Progenitor cell of endocrine pancreas (in vitro differentiated cells): ENCODE measurements at places on chromosomes 5 and 9. TPM values are rescaled to one million over a fixed set of nuclear protein-coding genes. Genes with fewer than 3 reads are reported as not detected.

GRCh38 chr9:95446259-95446658 lies 70.5 kb downstream of the PTCH1 start:
- no peaks in the 10 kb centered on the region for H3K27me3 ChIP-seq
- no peak overlapping the region for H3K27ac ChIP-seq
- no peak overlapping the region for H3K4me3 ChIP-seq

DNA sequence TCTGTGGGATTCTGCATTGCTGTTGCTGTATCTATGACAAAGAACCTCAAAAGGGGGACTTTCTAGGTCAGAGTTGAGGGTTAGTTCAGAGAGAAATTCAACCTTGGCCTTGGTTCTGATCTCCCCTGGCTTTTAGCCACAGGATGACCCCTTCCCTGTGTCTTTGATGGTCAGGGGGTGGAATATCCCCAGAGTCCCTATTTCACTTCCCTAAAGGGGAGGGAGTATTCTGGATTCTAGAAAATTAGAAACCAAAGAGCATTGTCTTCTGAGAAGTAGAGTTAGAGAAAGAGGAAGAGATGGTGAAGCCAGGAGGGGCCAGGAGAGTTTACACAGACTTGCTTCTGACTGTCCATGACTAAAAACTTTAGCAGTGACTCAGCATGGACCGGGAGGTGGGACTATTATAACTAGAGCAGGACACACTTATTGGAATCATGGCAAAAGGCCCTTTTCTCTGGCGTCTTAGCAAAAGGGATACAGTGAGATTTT lies 56.2 kb upstream of the LPAR1 start:
- no peak overlapping the region for H3K27ac ChIP-seq
- H3K36me3 ChIP-seq: no peaks in the 10 kb centered on the region
- H3K4me3 ChIP-seq: no peak overlapping the region
- DNase-seq: no peak

DNA sequence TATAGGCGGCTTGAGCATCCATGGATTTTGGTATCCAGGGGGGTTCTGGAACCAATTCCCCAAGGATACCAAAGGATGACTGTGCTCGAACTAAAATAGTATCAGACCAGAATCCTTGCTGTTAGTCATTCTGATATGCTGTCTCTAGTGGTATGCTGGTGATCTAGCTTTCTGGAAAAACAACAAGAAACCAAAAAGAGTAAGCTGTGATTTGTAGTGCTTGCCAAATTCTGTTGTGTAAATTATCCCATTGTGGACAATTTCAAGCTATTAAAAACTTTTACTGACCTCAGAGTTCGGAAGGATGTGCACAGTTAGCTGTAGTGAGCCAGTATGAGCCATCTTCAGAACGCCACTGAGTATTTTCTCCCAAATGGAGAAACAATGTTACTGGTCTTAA lies 99.0 kb upstream of the FBN2 start:
- DNase-seq: no peak
- H3K36me3 ChIP-seq: no peaks in the 10 kb centered on the region
- H3K27me3 ChIP-seq: no peaks in the 10 kb centered on the region
- no peak overlapping the region for H3K27ac ChIP-seq

DNA sequence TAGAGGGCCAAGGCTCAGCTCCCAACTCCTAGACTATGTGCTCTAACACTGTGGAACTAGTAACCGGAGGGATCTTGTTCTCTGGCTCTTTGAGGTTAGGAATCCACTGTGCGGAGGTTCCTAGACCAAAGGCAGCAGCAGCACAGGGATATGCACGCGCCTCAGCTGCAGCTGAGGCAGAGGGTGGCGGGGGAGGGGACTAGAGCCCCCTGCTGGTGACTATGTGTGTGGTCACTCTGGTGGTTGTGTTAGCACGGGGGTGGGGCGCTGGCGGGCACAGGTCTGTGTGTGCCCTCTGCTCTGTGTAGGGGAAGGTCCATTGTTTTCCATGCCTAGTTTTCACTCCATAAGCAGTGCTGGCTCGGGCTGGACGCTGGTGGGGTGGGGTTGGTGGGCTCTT lies 458.0 kb upstream of the IZUMO3 start:
- peaks cover 6% of the 10 kb centered on the region for H3K27me3 ChIP-seq
- no peak overlapping the region for H3K27ac ChIP-seq
- DNase-seq: peak; percentile 25
- H3K4me1 ChIP-seq: peaks cover 2% of the 10 kb centered on the region

GRCh38 chr5:107652839-107653607 lies 17.7 kb downstream of the EFNA5 start:
- H3K27me3 ChIP-seq: peaks cover 3% of the 10 kb centered on the region
- H3K4me3 ChIP-seq: no peak overlapping the region
- H3K36me3 ChIP-seq: no peaks in the 10 kb centered on the region
- peaks cover 23% of the 10 kb centered on the region for H3K4me1 ChIP-seq
- peak overlapping the region; percentile 80 for H3K27ac ChIP-seq
- DNase-seq: no peak

GRCh38 chr5:62779010-62779422 lies 200.4 kb downstream of the LRRC70 start:
- no peak for DNase-seq
- no peaks in the 10 kb centered on the region for H3K36me3 ChIP-seq
- no peaks in the 10 kb centered on the region for H3K27me3 ChIP-seq
- no peak overlapping the region for H3K4me3 ChIP-seq
- H3K27ac ChIP-seq: no peak overlapping the region

GRCh38 chr5:29321591-29321990 lies 1871.9 kb upstream of the CDH6 start:
- no peak overlapping the region for H3K4me3 ChIP-seq
- no peak overlapping the region for H3K27ac ChIP-seq
- H3K27me3 ChIP-seq: no peaks in the 10 kb centered on the region
- no peaks in the 10 kb centered on the region for H3K4me1 ChIP-seq
- DNase-seq: no peak

- no peak overlapping the region for H3K27ac ChIP-seq
- DNase-seq: no peak
- H3K4me1 ChIP-seq: peaks cover 4% of the 10 kb centered on the region
- H3K27me3 ChIP-seq: no peaks in the 10 kb centered on the region
- no peaks in the 10 kb centered on the region for H3K36me3 ChIP-seq
- H3K4me3 ChIP-seq: no peak overlapping the region
Observed at GRCh38 chr5:74272831-74273451, 367.6 kb downstream of the ENC1 start.

DNA sequence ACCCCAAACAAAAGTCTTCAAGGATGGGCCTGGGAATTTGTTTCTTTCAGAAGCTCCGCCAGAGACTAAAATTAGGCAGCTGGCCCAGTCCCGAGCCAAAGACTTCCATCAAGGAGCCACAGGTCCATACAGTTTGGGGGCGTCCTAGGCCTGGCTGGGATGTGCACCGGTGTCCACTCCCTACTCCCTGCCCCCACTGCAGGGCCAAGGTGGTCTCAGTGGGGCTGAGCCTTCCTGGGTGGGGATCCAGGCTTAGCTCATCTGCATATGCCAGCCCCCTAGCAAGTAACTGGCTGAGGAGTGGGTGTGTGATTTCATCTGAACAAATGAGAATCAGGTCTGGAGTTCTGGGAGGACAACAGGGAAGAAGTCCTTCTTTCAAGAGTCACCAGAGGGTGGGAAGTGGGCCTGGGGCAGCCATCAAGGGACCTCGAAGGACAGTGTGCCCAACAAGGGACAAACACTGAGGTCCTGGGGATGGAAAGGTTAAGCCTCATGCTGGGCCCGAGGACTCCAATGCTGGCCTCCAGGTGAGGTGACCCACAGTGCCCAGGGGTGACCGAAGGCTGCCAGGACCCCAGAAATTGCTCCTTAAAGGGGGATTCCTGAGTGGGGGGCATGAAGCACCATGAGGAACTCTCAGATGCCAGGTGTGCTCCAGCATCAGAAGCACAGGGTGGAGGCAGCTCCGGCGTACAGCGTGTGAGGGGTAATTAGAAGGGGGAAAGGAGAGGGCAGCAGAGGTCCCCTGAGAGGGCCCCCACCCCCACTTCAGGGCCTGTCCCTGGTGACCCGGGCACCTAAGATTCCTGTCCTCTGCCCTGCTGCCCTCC lies 91.3 kb downstream of the ZNF354C start:
- H3K27me3 ChIP-seq: peaks cover 15% of the 10 kb centered on the region
- no peak overlapping the region for H3K27ac ChIP-seq
- H3K36me3 ChIP-seq: no peaks in the 10 kb centered on the region
- no peaks in the 10 kb centered on the region for H3K4me1 ChIP-seq

DNA sequence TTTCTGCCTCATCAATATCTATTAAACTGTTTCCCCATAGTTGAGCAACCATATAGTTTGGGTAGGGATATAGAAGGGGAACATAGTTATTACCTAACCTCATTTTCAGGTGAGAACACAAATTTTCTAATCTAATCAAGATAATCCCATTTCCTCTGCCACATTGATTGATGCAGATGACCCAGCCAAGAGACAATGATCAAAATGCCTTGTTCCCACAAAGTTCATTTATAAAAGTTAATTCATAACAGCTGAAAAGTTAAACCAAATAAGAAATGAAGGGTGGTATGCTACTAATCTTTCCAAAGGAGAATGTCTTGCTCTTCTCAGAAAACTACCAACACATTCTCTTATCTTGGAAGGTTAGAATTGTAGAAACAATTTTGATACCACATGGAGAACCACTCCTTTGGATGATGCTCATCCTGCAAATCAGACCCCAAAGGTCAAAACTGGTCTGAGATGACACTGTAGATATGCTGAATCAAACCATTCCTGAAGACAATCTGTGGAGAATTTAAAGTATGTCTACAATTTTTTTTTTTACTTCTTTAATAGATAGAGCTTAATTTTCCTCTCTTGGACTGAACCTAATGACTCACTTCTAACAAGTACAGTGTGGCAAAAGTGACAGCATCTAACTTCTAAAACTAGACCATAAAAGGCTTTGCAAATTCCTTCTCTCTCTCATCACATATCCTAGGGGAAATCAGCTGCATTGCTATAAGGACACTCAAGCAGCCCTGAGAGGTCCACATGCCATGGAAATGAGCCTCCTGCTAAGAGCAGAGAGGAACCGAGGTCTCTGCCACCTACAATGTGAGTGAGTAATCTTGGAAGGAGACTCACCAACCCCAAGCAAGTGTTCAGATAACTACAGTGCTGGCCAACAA lies 586.7 kb upstream of the TUSC1 start:
- H3K4me1 ChIP-seq: peaks cover 6% of the 10 kb centered on the region
- H3K27ac ChIP-seq: no peak overlapping the region
- H3K27me3 ChIP-seq: no peaks in the 10 kb centered on the region
- no peak overlapping the region for H3K4me3 ChIP-seq

DNA sequence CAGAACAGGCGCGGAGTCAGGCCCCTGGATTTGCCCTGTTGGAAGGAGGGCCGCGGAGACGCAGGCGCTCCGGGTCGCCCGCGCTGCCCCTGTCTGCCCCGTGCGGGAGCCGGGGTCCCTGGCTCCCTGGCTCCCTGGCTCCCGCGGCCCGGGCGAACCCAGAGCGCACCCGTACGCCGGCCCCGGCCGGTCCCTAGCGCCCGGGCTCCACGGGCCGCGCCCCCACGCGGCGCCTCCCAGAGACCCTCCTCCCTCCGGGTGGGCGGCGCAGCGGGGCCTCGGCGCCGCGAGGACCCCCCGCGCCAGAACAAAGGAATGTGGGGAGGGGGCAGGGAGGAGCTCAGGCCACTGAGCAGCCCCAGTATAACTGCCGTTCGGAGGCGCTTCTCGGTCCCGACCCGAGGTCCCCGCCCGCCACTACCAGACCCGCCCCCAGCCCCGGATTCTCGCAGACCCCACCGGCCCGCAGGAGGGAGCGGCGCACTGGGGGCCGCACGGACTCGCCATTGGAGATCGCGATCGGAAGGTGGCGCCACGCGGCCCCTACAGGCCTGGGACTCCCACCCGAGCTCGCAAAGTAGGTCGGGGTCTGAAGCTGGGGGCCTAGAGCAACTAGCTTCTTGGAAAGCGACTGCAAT lies 2.4 kb downstream of the NFIL3 start:
- H3K36me3 ChIP-seq: no peaks in the 10 kb centered on the region
- peak; percentile 61 for DNase-seq
- H3K4me1 ChIP-seq: peaks cover 44% of the 10 kb centered on the region
- peak overlapping the region; percentile 99 for H3K27ac ChIP-seq

DNA sequence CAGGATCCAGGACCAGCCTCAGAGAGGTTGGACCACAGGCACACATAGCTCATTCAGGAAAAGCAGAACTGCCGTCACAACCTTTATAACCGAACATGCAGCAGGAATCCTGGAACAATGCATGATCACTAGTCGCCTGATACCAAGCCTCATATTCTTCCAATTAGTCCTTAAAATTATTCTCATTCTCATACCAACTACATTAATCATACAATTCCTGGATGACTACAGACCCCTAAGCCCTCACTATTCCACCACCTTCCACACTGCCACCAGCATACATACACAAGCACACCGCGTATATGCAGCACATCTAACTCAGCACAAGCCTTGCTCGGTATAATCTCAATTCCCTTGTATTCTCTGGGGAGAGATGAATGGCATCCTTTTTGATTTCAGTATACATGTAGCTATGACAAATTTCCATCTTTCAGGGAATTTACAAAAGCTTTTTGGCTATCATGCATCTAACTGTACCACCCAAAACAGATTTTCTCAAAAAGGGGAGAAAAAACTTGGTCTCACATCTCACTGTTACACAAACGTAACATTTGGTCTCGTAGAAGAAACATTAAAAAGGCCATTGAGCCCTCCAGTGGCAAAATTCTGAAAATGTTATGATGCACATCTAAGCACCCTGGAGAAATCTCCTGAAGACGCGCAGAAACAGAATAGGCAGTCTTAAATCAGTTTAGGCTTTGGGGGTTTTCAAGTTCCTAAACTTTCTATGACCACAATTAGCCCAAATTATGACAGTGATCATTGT lies 46.2 kb downstream of the MCTP1 start:
- no peaks in the 10 kb centered on the region for H3K36me3 ChIP-seq
- no peak overlapping the region for H3K27ac ChIP-seq
- H3K4me1 ChIP-seq: no peaks in the 10 kb centered on the region
- H3K27me3 ChIP-seq: no peaks in the 10 kb centered on the region

DNA sequence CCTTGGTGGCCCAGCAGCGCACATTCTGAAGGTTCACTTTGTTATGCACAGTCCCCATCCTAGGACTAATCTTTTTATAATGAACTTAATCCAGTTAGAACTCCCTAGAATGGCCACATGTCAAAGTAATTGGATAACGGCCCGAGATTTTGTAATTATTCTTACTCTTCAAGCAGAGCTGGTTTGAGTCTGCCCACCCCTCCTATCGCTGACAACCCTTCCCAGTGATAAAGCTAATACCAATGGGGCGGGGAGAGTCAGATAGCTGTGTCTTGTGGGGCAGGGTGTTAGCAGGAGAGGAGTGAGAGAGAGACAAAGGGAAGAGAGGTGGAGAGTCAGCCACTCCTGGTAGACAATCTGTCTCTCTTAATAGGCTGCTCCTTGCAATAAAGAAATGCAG lies 356.9 kb downstream of the SLIT3 start:
- peak overlapping the region; percentile 42 for H3K27ac ChIP-seq
- H3K27me3 ChIP-seq: peaks cover 4% of the 10 kb centered on the region
- H3K4me1 ChIP-seq: peaks cover 6% of the 10 kb centered on the region
- no peak overlapping the region for H3K4me3 ChIP-seq

DNA sequence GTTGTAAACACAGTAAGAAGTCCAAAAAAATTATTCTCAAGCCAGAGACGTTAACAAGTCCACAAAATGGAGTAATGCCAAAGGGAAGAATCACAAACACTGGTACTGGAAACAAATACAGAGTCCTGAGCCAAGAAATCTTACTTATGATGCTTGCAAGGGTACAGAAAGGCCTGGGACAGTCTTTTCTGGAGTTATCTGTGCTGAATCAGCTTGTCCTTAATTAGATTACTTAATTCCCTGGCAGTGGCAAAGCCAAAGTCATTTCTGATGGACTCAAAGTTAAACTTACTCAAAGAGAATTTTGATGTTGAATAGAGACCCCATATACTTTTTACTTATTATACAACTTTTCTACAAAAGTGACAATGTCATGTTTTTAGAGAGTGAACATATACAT lies 610.5 kb upstream of the ITGA1 start:
- H3K4me3 ChIP-seq: no peak overlapping the region
- no peak for DNase-seq
- no peaks in the 10 kb centered on the region for H3K4me1 ChIP-seq
- H3K27me3 ChIP-seq: no peaks in the 10 kb centered on the region

SLC4A9 gene
- total RNA-seq: 0.31 and 0.58 TPM in 2 replicates

KCNT1 gene
- 0.16 TPM in 1 of 2 replicates, not detected in the other for total RNA-seq

GABRA6 gene
- not detected in 2 replicates for total RNA-seq

CMBL gene
- total RNA-seq: 10.0 and 13.6 TPM in 2 replicates
